ENCODE measurements at places on chromosomes 13 and 19.

DNA sequence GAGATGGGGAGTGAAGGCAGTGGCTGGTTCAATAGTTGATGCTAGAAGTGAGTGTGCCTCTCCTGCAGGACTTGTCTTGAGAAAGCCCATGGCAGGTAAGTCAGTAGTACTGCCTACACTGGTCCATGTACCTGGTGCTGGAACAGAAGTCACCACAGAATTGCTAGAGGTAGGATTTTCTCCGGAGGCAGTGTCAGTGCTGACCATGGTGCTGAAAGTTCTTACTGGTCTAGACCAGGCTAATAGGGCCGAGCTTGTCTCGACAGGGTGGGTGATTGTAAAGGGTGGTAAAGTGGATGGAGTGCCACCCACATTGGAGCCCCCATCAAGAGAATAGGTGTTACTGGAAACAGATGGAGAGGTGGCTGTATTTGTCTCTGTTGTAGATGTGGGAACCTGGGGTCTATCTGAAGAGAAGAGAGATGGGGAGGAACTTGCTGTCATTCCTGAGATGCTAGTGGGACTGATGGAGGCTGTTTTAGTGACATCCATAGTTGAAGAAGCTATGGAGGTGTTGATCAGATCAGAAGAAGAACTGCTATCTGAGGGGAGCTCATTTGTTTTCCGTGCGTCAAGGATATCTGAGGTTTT is 36.6 kb downstream of the MUC16 start:
- DNase-seq = no peak

DNA sequence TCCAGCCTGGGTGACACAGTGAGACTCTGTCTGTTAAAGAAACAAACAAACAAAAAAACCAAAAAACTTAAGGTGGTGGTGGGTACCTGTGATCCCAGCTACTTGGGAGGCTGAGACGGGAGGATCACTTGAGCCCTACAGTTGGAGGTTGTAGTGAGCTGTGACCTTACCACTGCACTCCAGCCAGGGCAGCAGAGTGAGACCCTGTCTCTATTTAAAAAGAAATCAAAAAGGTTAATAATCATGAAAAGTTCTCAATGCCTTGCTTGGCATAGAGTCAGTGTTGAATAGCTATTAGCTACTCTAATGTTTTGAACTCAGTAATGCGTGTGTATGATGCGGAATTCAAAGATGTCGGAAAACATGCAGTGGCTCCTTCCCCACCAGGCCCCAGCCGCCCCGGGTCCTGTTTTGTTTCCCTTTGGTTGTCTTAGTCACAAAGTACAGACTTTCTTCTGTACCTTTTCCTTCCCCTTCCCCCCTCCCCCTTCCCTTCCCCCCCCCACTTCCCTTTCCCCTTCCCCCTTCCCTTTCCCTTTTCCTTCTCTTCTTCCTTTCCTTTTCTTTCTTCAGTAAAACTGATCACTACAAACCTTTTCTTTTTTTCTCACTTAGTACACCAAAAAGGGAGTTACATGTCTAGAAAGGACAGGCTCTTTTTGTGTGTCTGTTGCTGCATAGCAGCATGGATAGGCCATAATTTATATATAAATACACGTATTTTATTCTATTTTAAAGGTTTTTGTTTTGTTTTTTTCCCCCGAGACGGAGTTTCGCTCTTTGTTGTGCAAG is 35.2 kb downstream of the DNM2 start:
- no peak for DNase-seq

GRCh38 chr19:54319892-54320670 is 7.1 kb upstream of the LILRA5 start:
- DNase-seq = no peak

GRCh38 chr13:50588491-50589130 is 254.9 kb downstream of the DLEU7 start:
- DNase-seq = no peak

GRCh38 chr13:24505256-24505655 is 7.3 kb downstream of the PARP4 start:
- DNase-seq = no peak

DNA sequence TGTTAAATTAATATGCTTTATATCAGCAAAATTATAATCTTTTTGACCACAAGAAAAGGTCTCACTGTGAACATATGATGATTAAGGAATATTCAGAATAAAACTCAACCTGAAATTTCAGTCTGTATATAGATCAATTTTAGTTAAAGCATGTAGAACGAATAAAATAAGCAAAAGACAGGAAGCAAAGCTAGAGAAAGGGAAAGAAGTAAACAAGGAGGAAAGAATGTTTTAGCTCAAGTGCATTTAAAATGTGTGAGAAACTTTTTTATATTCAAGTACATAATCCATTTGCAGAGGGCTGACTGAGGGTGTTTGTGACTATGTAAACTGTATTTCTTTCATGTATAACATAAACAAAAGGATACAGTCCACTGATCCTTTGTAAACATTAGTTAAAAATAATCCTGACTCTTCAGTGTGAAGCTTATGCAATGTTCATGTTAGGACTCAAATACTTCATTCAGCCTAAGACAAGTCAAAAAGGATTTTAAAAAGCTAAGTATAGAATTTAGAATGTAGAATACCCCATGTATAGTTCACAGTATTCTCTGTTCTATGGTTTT is 472.1 kb downstream of the DIAPH3 start:
- DNase-seq = no peak

GRCh38 chr13:112703449-112704284 is 13.8 kb downstream of the ATP11A start:
- DNase-seq = no peak

DNA sequence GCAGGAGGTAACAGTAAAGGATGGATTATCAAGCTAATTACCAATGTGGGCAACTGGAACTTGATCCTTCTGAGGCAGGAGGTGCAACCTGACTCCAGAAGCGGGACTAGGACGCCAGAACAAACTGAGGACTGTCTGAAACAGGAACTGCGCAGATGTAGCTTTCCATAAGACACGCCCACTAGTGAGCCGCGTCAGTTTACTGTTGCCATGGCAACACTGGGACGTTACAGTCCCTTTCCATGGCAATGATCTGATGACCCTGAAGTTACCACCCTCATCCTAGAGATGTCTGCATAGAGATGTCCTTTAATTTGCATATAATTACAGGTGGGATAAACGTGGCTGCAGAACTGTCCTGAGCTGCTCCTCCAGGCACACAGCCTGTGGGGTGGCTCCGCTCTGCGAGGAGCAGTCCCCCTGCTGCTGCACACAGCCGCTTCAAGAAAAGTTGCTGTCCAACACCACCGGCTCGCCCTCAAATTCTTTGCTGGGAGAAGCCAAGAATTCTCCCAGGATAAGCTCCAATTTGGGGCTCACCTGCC is 816.6 kb downstream of the UQCRFS1 start:
- no peak for DNase-seq

GRCh38 chr13:43694146-43694664 is 92.6 kb downstream of the ENOX1 start:
- DNase-seq = no peak

GRCh38 chr19:1063909-1064660 is 2.9 kb upstream of the ARHGAP45 start:
- DNase-seq = no peak

GRCh38 chr19:10122045-10122444 is 2.3 kb upstream of the EIF3G start:
- DNase-seq = no peak

- DNase-seq = no peak
These were observed 11.1 kb downstream of the ZNF473 start for GRCh38 chr19:50036908-50037307.

- DNase-seq = peak; percentile 48
These were observed 2.8 kb upstream of the A1BG start for GRCh38 chr19:58355908-58356765.

GRCh38 chr19:4390017-4390566 is 10.3 kb downstream of the SH3GL1 start:
- no peak for DNase-seq

DNA sequence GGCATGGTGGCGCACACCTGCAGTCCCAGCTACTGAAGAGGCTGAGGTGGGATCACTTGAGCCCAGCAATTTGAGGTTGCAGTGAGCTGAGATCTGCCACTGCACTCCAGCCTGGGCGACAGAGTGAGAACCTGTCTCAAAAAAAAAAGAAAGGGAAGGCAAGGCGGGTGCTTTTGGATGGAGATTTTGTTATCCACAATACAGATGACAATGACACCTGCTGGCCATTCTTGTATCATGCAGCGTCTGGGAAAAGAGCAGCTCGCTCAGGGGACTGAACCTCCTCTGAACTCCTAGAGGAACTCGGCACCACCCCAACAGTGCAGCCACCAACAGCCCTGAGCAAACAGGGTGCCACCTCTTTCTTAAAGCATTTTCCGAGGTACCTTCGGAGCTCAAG is 22.8 kb downstream of the HAUS8 start:
- DNase-seq = peak; percentile 7

DNA sequence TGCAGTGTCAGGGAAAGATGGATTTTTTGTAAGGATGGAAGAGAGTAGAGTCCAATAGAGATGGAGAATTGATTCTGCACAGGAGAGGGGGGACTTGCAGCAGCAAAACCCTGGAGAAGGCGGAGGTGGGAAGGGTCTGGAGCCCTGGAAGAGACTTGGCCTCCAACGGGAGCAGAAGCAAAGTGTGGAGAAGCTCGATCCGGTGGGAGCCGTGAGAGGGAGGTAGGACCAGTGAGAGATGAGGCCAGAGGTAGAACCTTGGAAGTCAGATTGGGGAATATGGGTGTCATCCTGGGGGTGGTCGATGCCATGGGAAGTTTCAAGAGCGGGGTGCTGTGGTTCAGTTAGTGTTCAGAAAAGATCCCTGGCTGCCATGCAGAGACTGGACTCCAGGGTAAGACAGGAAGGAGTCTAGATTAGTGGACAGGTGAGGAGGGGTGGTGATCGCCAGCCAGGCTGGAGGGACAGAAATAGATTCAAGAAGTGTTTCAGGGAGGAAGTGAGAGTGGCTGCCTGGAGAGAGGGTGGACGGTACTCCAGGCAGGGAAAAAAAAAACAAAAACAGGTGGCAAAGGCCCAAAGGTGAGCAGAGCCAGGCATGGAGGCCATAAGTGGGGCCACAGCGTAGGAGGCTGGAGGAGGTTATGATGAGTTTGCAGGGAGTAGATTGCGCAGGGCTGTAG is 2.6 kb downstream of the PPP5C start:
- DNase-seq = no peak

GRCh38 chr19:29634423-29635130 is 28.5 kb downstream of the POP4 start:
- no peak for DNase-seq

- no peak for DNase-seq
These were observed 5.6 kb downstream of the C5AR1 start for GRCh38 chr19:47315125-47315821.

Measured in CD4-positive, CD25-positive, alpha-beta regulatory T cell (primary cell).